ENCODE measurements at places on chromosomes 1 and 21. TPM values are rescaled to one million over a fixed set of nuclear protein-coding genes. Genes with fewer than 3 reads are reported as not detected.

DNA sequence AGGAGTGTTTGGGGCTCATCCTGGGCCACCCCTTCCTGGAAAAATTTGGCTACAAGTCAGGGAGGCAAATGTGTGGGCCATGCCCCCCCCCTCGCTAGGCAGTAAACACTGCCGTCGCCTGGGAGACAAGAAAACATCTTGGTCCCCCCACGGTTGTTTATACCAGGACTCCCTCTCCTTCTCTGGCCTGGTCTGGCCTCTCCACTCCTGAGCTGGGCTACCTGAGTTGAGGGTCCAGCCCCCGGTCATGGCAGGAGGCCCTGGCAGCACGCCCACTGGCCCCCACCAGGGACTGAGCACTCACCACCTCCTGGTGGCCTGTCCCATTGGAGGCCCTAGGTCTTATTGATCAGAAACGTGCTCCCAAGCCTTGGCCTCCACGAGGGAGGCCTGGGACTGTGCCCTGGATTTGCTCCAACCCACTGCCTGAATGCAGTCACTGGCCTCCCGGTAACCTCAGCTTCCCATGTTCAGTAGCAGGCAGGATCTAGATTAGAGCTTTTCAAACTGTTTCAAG, 15.8 kb downstream of the KCNQ4 start:
- no peak for DNase-seq
- H3K4me1 ChIP-seq: peaks cover 21% of the 10 kb centered on the region
- no peak overlapping the region for H3K27ac ChIP-seq
- H3K36me3 ChIP-seq: no peaks in the 10 kb centered on the region

- no peaks in the 10 kb centered on the region for H3K27me3 ChIP-seq
- H3K4me1 ChIP-seq: peaks cover 1% of the 10 kb centered on the region
- DNase-seq: peak; percentile 80
- no peak overlapping the region for H3K4me3 ChIP-seq
- no peaks in the 10 kb centered on the region for H3K36me3 ChIP-seq
- no peak overlapping the region for H3K27ac ChIP-seq
Measured at GRCh38 chr1:3510136-3510955, 55.9 kb downstream of the ARHGEF16 start.

GRCh38 chr1:60757485-60757884, 324.9 kb upstream of the NFIA start:
- no peaks in the 10 kb centered on the region for H3K4me1 ChIP-seq
- H3K27ac ChIP-seq: no peak overlapping the region
- H3K36me3 ChIP-seq: no peaks in the 10 kb centered on the region
- H3K27me3 ChIP-seq: no peaks in the 10 kb centered on the region
- DNase-seq: no peak
- no peak overlapping the region for H3K4me3 ChIP-seq

GRCh38 chr1:162218975-162219374, 149.5 kb downstream of the NOS1AP start:
- no peaks in the 10 kb centered on the region for H3K36me3 ChIP-seq
- H3K27ac ChIP-seq: peak overlapping the region; percentile 61
- no peaks in the 10 kb centered on the region for H3K27me3 ChIP-seq
- H3K4me3 ChIP-seq: no peak overlapping the region

FCRL1 gene
- total RNA-seq: 1.2 TPM

LCE5A gene
- not detected for total RNA-seq

All from upper lobe of left lung (tissue), 6 donors.